Prostate gland (tissue), 2 donors: ENCODE measurements at places on chromosomes 3 and 15. TPM values are rescaled to one million over a fixed set of nuclear protein-coding genes. Genes with fewer than 3 reads are reported as not detected.

- no peak for DNase-seq
- peak overlapping the region; percentile 90 for H3K27ac ChIP-seq
- H3K4me3 ChIP-seq = peak overlapping the region; percentile 88
- H3K27me3 ChIP-seq = no peaks in the 10 kb centered on the region
- peaks cover 38% of the 10 kb centered on the region for H3K4me1 ChIP-seq
Observed at GRCh38 chr3:51391566-51392354, 675 bp downstream of the RBM15B start.

CA12 gene
- 9.5 TPM for total RNA-seq

HRH1 gene
- 0.50 TPM for total RNA-seq

GRCh38 chr3:54138937-54139547 is 16.7 kb downstream of the CACNA2D3 start:
- no peak for DNase-seq
- no peaks in the 10 kb centered on the region for H3K36me3 ChIP-seq
- no peak overlapping the region for H3K4me3 ChIP-seq
- no peaks in the 10 kb centered on the region for H3K4me1 ChIP-seq
- H3K27ac ChIP-seq = no peak overlapping the region

- DNase-seq = no peak
- H3K4me3 ChIP-seq = no peak overlapping the region
- H3K27me3 ChIP-seq = no peaks in the 10 kb centered on the region
- H3K36me3 ChIP-seq = no peaks in the 10 kb centered on the region
- no peaks in the 10 kb centered on the region for H3K4me1 ChIP-seq
Observed at GRCh38 chr3:33181229-33181628, 37.4 kb downstream of the SUSD5 start.

PLA2G4F gene
- 16.0 TPM for total RNA-seq

GRCh38 chr3:190892395-190892902 is 30.0 kb upstream of the GMNC start:
- H3K4me1 ChIP-seq = no peaks in the 10 kb centered on the region
- no peaks in the 10 kb centered on the region for H3K27me3 ChIP-seq
- H3K4me3 ChIP-seq = no peak overlapping the region
- DNase-seq = no peak
- H3K36me3 ChIP-seq = no peaks in the 10 kb centered on the region

GOLGA8G gene
- total RNA-seq = 7.9 TPM

CDHR4 gene
- not detected for total RNA-seq

PAQR5 gene
- total RNA-seq = 1.2 TPM

GRCh38 chr15:39127925-39128617 is 452.8 kb upstream of the THBS1 start:
- no peaks in the 10 kb centered on the region for H3K27me3 ChIP-seq
- no peak overlapping the region for H3K27ac ChIP-seq
- H3K4me1 ChIP-seq = peaks cover 2% of the 10 kb centered on the region
- H3K36me3 ChIP-seq = no peaks in the 10 kb centered on the region

- H3K4me3 ChIP-seq = no peak overlapping the region
- no peak for DNase-seq
- no peaks in the 10 kb centered on the region for H3K27me3 ChIP-seq
- no peaks in the 10 kb centered on the region for H3K4me1 ChIP-seq
- no peaks in the 10 kb centered on the region for H3K36me3 ChIP-seq
- H3K27ac ChIP-seq = no peak overlapping the region
Observed at GRCh38 chr3:64638511-64638910, 49.3 kb downstream of the ADAMTS9 start.

DNA sequence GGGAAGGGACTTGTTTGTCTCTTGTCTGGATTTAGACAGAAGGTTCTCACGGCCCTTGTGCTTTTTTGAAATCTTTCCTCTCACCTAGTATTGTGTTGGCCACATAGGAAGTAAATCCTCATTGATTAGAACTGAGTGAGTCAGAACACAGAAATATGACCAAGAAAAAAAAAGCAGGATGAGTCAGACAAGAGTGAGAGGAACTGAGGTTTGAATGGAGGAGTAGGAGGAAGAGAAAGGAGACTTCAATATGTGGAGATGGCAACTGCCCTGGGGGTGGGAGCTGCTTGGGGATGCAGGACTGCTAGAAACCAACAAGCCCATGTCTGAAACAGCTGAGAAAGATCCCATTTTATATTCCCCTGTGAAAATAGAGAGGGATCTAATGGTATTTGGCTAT is 194.1 kb upstream of the ZBTB20 start:
- DNase-seq = no peak
- H3K4me3 ChIP-seq = no peak overlapping the region
- no peak overlapping the region for H3K27ac ChIP-seq
- no peaks in the 10 kb centered on the region for H3K4me1 ChIP-seq
- H3K36me3 ChIP-seq = no peaks in the 10 kb centered on the region

DNA sequence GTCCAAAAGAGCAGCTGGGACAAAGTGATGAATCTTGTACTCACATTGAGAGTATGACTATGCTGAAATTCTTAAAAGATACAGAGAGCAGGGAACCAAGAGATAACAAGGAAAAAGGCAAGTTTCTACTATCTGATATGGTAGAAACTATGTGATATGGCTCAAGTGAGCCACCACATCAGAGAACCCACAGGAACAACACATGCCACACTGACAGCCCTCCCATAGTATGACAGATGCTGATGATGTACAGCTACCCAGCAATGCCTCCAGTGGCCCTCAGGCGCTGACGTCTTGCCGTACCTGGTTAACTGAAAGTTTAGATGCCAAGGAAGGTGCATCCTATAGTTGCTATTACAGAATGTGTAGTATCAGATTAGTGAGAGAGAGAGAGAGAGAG is 42.4 kb downstream of the CHAC1 start:
- H3K36me3 ChIP-seq = peaks cover 11% of the 10 kb centered on the region
- H3K4me1 ChIP-seq = no peaks in the 10 kb centered on the region
- H3K27me3 ChIP-seq = no peaks in the 10 kb centered on the region
- DNase-seq = no peak

- H3K36me3 ChIP-seq = no peaks in the 10 kb centered on the region
- H3K4me3 ChIP-seq = no peak overlapping the region
- H3K4me1 ChIP-seq = no peaks in the 10 kb centered on the region
- H3K27ac ChIP-seq = no peak overlapping the region
- H3K27me3 ChIP-seq = no peaks in the 10 kb centered on the region
Observed at GRCh38 chr3:27699067-27699466, 23.1 kb downstream of the EOMES start.

CELSR3 gene
- 6.4 TPM for total RNA-seq
